ENCODE measurements at places on chromosomes 5 and 9.

DNA sequence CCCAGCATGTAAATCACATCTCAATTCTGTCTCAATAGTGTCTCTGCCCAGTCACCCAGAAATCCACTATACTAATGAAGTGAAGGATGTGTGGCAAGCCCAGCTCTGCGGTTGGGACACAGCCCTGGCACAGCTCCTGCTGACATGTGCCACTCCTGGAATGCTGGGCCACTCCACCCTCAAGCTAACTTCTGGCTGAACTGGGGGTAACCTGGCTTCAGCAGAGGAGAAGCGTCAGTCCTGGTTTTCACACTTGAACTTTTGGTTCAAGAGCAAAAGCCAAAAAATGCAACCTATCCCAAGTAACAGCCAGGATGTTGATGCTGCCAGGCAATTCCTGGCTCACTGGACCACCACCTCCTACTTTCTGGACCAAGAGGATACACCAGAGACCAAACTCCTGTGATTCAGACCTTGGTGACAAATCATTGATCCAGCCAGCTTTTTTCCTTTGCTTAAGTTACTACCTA is 86.4 kb downstream of the ARRDC3 start:
- DNase-seq = peak; percentile 59

DNA sequence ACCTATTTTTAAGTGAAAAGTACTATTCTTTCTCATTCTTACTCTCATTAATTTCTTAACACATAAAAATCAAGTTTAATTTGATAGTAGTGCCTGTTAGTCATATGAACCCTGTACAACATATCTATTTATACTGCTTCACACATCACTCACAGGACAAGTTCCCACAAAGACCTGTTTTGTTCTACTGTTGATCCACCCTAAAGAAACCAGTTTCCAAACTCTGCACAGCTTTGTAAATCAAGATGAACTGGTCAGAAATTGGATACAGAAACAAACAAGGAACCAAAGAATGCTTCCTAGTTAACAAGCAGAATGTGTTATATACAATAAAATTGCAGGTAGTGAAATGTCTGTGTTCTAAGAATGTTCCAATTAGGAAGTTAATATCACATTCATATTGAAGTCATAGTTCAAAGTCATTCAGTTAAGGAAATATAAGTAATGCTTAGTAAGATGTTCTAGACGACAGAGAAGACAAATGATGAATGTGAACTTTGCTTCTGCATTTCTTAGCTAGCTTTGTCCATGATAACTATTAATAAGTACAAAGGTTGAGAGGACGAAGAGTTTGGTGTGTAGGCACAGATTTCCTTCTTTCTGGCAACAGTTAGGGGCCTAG is 33.4 kb downstream of the C9orf85 start:
- DNase-seq = no peak

DNA sequence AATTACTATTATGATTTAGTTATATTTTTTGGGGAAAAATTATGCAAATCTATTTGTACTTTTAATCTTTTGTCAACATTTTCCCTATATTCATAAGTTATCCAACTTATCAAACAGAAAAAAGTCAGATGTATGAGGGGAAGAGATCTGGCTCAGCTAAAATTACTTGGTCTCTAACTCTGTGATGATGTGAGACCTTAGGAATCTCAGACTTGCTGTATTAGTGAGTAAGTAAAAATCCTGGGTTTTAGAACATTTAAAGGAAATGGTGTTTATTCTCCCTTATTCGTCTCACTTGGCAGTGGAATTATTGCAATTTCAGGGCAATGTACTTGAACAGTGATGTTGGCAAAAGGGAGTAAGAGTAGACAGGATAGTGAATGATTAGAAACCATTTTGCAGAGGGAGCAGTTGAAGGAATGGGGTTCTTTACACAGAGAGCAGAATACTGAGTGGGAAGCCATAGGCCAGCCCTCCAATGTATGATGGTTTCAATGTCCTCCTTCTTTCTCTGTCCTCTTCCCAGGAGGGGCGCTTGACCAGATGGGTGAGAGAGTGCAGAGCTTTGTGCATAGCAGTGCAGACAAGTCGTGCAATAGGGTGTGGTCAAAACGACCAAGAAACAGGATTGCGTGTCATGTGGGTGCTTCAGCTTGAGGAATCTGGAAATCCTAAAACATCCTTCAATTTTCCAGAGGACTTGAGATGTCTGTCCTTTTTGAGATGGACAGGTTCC is 91.7 kb downstream of the TENT4A start:
- no peak for DNase-seq

DNA sequence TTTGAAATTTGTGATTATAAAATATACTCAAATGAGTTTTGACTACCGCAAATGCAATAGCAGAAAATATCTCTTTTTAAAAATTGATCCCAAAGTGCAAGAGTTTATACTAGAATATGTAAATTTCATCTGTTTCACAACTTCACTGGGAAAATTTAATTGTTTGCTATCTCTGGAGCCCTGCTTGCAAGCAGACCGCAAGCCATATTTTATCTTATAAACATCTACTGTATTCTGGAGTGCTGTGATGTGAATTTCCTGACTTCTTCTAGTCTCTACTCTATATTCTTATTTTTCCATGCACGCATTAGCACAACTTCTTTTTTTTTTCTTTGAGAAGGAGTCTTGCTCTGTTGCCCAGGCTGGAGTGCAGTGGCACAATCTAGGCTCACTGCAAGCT is 98.7 kb downstream of the DROSHA start:
- DNase-seq = no peak

- no peak for DNase-seq
Measured at GRCh38 chr5:142529626-142530278, 156.1 kb downstream of the FGF1 start.

GRCh38 chr5:51685419-51685818 is 302.2 kb downstream of the ISL1 start:
- no peak for DNase-seq

- no peak for DNase-seq
Measured at GRCh38 chr5:1879292-1880263, 3.1 kb downstream of the IRX4 start.

DNA sequence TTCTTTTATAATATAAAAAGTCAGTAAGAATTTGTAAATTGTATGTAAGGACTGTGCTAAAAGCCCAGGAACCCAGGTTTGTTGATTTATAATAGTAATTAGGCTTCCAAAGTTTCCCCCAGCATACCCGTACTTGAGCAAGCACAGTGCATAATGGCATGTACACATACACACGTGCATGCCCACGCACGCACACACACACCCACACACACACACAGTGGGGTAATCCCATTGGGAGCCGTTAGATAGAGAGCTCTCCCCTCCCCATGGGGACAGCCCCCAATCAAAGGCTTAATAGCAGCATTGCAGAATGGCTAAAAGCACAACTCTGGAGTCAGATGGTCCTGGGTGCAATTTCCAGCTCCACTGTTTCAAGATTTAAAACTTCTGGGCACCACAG is 319.7 kb upstream of the RFX3 start:
- DNase-seq = no peak

DNA sequence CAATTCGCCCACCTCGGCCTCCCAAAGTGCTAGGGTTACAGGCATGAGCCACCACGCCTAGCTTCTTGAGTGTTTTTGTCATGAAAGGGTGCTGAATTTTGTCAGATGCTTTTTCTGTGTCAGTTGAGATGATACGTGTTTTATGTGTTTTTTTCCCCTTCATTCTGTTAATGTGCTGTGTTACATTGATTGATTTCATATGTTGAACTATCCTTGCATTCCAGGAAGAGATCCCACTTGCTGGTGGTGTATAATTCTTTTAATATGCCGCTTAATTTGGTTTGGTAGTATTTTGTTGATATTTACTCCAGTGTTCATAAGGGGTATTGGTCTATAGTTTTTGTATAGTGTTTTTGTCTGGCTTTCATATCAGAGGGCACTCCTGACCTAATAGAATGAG is 13.6 kb downstream of the ZBTB43 start:
- DNase-seq = no peak

All from left hindlimb (tissue), 1 donor.